Thoracic aorta (tissue), 2 donors: ENCODE measurements at places on chromosomes 7 and 10. TPM values are rescaled to one million over a fixed set of nuclear protein-coding genes. Genes with fewer than 3 reads are reported as not detected.

DNA sequence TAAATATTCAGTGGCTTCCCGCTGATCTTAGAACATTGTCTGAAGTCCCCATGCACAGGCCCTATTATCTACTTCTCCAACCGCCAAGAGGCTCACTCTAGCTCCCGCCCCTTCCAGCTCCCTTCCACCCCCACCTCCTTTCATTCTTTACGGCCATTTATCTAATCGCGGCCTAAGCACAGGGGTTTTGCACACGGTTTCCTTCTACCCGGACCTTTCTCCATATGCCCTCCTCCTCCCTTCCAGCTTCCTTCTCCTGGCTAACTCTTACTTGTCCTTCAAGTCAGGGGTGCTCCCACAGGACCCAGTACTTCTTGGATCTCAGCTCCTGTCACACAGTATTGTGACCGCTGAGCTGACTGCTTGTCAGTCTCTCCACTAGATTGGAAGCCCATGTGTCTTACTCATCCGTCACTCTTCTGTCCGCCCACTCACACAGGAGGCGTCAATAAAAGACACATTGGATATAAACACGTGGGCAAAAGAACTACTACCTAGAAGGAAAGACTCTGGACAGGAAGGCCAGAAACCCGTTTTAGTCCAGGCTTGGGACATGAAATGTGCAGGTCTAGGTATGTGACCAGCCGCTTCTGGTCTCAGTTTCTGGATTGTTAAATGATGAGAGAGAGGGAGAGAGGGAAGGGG is 20.2 kb upstream of the HPS1 start:
- peaks cover 6% of the 10 kb centered on the region for H3K4me1 ChIP-seq
- no peak overlapping the region for H3K4me3 ChIP-seq
- no peaks in the 10 kb centered on the region for H3K27me3 ChIP-seq
- H3K36me3 ChIP-seq: no peaks in the 10 kb centered on the region
- no peak overlapping the region for H3K27ac ChIP-seq
- no peak for DNase-seq

DNA sequence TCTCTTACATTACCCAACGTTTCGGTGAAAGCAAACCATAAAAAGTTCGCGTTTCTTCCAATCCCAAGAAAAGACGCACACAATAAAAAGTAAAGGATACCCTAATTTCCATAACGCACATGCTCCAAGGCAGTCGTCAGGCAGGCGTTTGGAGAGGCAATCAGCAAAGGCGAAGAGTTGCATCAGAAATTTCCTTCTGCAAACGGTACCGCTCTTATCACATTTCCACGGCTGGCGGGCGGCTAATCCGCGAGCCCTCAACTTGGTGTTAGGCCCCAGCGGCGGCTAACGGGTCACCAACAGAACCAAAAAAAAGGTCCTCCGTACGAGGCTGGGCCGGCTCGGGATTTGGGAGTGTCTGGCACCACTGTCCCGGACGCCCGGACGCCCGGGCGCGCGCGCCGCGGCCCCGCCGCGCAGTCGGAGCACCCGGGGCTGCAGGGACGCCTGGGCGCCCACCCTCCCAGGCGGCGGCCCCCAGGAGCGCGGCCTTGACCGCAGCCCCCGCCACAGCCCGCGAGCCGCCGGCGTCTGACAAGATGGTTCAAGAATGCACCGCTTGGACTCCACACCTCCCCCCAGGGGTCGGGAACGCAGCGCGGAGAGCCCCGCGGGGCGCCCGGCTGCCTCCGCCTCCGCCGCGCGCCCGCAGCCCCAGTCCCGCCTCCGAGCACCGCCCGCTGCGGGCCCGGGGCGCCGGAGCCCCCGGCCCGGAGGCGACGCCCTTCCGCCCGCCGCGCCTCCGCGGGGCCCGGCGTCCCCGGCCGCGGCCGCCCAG is 9.8 kb upstream of the GRB10 start:
- peak overlapping the region; percentile 54 for H3K27ac ChIP-seq
- H3K27me3 ChIP-seq: no peaks in the 10 kb centered on the region
- H3K36me3 ChIP-seq: no peaks in the 10 kb centered on the region
- DNase-seq: no peak
- peak overlapping the region; percentile 73 for H3K4me3 ChIP-seq

DNA sequence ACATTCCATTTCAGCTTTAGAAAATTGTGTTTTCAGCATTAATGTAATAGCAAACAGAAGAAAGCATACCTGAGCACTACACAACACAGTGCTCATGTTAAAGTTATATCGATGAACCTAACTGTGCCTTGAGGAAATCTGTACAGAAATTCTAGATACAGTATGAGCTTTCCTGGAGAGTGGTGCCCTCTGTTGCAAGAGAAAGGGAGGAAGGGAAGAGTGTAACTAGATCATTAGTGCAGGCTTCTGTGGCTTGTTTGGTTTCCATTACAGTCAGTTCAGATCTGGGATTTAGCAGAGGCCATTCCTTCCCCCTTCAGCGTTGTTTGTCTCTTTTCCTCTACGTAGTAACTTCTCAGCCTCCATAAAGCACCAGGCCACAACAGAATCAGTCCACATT is 139.7 kb downstream of the HTR7 start:
- no peaks in the 10 kb centered on the region for H3K4me1 ChIP-seq
- no peaks in the 10 kb centered on the region for H3K36me3 ChIP-seq
- H3K27ac ChIP-seq: no peak overlapping the region
- H3K27me3 ChIP-seq: no peaks in the 10 kb centered on the region

DNA sequence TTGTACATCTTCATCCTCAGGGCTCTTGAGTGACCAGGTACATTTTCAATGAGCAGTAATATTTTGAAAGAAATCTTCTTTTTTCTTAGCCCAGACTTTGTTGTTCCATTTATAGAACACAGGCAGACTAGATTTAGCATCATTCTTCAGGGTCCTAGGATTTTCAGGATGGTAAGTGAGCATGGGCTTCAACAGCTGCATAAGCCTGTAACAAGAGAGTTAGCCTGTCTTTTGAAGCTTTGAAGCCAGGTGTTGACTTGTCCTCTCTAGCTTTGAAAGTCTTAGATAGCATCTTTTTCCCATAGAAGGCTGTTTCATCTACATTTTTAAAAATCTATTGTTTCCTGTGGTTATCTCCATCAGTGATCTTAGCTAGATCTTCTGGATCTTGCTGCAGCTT is 4.5 kb upstream of the NDUFA5 start:
- H3K4me3 ChIP-seq: no peak overlapping the region
- peaks cover 8% of the 10 kb centered on the region for H3K4me1 ChIP-seq
- no peak for DNase-seq
- no peak overlapping the region for H3K27ac ChIP-seq

- no peak overlapping the region for H3K4me3 ChIP-seq
- no peak overlapping the region for H3K27ac ChIP-seq
- H3K36me3 ChIP-seq: peaks cover 39% of the 10 kb centered on the region
- H3K27me3 ChIP-seq: no peaks in the 10 kb centered on the region
- no peak for DNase-seq
Observed at GRCh38 chr7:6650086-6650485, 13.0 kb downstream of the ZNF316 start.

DNA sequence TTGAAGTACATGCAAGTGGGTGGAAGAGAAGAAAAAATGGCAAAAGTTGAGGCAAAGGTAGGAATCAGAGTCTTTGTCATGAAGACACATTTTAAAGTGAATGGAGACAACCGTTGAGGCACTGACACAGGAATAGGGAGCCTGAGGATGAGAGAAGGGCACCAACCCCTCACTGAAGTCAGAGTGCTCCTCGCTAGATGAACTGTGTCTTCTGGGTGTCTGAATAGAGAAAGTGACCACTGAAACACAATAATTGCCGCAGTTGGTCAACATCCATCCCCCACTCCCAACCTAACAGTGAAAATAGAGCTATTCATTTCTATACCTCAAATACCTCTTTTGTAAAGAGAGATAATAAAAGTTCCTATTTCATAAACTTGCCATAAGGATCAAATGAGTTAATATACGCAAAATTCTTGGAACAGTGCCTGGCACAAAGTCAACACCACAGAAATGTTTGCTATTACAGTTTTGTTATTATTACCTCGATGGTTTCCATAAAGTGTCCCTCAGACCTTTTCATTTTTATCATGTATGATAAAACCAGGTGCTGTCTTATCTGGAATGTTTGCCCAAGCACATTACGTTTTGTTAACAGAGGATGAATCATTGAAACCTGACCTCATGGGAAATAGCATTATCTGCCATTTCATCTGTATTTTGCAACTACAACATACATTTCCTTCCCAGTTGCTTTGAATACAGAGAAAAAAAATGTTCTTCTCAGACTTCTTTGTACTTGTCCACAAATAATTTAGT is 61.8 kb upstream of the SP4 start:
- no peaks in the 10 kb centered on the region for H3K36me3 ChIP-seq
- no peak overlapping the region for H3K27ac ChIP-seq
- H3K27me3 ChIP-seq: no peaks in the 10 kb centered on the region

The IRF5 gene
- 25.0 TPM for total RNA-seq

The WNT8B gene
- total RNA-seq: not detected

The PIP gene
- not detected for total RNA-seq
